ENCODE measurements at places on chromosomes 7 and 10.

GRCh38 chr7:38398725-38399321 is 125.4 kb upstream of the TARP start:
- no peak overlapping the region for H3K27ac ChIP-seq
- no peaks in the 10 kb centered on the region for H3K4me1 ChIP-seq

- H3K4me3 ChIP-seq: no peak overlapping the region
- H3K36me3 ChIP-seq: no peaks in the 10 kb centered on the region
- no peak for DNase-seq
- H3K4me1 ChIP-seq: no peaks in the 10 kb centered on the region
- H3K27ac ChIP-seq: no peak overlapping the region
- no peaks in the 10 kb centered on the region for H3K27me3 ChIP-seq
Observed at GRCh38 chr7:34747176-34747781, 89.3 kb downstream of the NPSR1 start.

DNA sequence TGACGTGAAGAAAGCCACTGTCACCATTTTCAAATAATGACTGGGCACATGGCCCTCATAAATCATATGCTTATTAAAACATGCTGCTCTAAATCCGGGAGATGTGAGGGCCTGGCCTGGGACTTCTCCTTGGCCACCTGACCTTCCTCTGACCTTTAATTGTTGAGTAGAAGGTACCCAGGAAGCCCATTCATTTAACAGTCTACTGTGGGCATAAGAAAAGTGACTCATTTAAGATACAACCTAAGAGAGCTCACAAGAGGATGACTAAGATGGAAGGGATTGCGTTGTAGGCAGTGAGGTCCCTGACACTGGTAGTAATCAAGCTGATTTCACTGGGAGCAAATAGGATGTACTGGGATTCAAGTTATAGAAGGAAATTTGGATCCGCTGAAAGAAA is 203.4 kb upstream of the GPR26 start:
- H3K4me3 ChIP-seq: no peak overlapping the region
- no peak overlapping the region for H3K27ac ChIP-seq
- H3K27me3 ChIP-seq: no peaks in the 10 kb centered on the region
- no peaks in the 10 kb centered on the region for H3K36me3 ChIP-seq
- DNase-seq: no peak

DNA sequence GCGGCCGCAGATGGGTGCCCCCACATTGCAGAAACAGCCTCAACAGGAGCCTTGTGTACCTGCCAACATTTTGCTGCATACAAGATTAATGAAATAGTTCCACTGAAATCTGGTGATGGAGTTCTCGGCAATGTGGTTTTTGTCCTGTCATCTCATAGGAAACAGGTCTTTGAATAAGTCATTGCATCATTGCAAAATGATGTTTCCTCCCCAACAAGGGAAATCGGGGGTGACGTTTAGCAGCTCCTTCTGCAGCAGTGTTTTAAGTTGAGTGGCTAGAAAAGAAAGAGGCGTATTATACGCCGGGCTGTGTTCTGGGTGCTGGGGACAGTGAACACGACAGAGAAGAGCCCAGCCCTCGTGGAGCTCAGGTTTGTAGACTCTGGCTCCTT is 177.0 kb downstream of the PRKAG2 start:
- H3K4me1 ChIP-seq: peaks cover 16% of the 10 kb centered on the region
- H3K27me3 ChIP-seq: no peaks in the 10 kb centered on the region
- DNase-seq: no peak
- no peaks in the 10 kb centered on the region for H3K36me3 ChIP-seq

GRCh38 chr7:72325561-72325960 is 86.6 kb downstream of the CALN1 start:
- no peaks in the 10 kb centered on the region for H3K36me3 ChIP-seq
- no peaks in the 10 kb centered on the region for H3K4me1 ChIP-seq
- no peaks in the 10 kb centered on the region for H3K27me3 ChIP-seq
- H3K4me3 ChIP-seq: no peak overlapping the region

- H3K27ac ChIP-seq: no peak overlapping the region
- no peak overlapping the region for H3K4me3 ChIP-seq
- no peaks in the 10 kb centered on the region for H3K4me1 ChIP-seq
- H3K36me3 ChIP-seq: no peaks in the 10 kb centered on the region
- no peak for DNase-seq
Observed at GRCh38 chr7:142365410-142365842, 107.6 kb upstream of the PRSS58 start.

- no peaks in the 10 kb centered on the region for H3K27me3 ChIP-seq
- DNase-seq: no peak
- H3K27ac ChIP-seq: no peak overlapping the region
Observed at GRCh38 chr7:139548302-139549028, 25.0 kb downstream of the CLEC2L start.

GRCh38 chr7:12674861-12675260 is 12.6 kb upstream of the ARL4A start:
- H3K27ac ChIP-seq: no peak overlapping the region
- peak; percentile 41 for DNase-seq
- no peak overlapping the region for H3K4me3 ChIP-seq
- no peaks in the 10 kb centered on the region for H3K4me1 ChIP-seq
- no peaks in the 10 kb centered on the region for H3K27me3 ChIP-seq

DNA sequence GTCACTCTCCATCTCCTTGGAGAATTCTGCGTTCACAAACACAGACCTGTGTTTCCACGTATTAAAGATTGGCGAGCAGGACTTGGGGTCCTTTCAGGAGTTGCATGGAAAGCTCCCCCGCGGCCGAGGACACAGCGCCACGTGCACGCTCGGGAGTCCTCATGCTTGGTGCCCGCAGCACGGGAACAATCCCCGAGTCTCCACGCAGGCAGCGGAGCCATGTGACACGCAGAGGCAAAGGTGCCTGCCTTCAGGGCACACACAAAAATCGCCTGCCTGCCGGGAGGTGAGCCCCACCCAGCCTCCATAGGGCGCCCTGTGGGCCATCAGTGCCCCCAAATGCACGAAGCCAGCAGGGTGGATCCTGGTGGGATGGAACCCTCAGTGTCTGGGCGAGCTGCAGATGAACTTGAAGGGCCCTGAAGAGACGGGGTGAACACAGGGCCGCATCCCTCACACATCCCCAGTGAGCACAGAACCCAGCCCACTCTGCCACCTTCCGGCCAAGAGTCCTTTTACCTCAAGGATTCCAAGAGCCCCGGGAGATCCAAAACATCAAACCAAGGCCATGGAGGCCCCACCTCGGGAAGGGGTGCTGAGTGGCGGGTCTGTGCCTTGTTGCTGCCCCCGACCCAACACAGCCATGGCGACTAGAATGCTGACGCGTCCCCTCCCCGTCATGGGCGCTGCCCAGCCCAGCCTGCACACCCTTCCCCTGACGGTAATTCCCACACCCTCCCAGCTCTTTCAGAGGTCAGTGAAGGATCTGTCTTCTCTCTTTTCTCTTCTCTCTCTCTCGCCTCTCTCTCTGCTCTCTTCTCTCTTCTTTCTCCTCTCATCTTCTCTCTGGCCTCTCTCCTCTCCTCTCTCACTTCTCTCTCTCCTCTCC is 55.9 kb downstream of the CFAP46 start:
- no peaks in the 10 kb centered on the region for H3K4me1 ChIP-seq
- H3K27ac ChIP-seq: no peak overlapping the region
- no peaks in the 10 kb centered on the region for H3K36me3 ChIP-seq
- no peaks in the 10 kb centered on the region for H3K27me3 ChIP-seq

DNA sequence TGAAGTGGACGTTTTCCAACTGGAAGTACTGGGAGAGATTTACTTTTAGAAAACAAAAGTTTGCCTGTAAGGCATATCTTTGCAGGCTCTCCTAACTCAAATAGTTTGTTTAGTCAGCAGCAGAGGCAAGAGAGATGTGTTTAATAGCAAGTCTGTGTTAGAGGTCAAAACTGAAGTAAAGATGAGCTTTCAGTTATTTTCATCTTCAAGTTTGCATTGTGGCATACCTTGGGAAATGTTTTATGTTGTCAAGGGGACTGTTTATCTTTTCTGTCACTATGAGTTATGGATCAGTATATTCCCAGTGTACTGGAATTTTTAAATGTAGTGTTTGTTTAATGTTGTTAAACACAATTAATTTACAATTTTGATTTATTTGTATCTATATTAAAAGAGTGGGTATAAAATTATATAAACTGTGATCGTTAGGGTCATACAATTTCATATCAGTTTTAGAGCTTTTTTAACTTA is 169.7 kb upstream of the PPP1R3A start:
- H3K36me3 ChIP-seq: no peaks in the 10 kb centered on the region
- no peak overlapping the region for H3K27ac ChIP-seq
- H3K27me3 ChIP-seq: peaks cover 100% of the 10 kb centered on the region
- DNase-seq: no peak

DNA sequence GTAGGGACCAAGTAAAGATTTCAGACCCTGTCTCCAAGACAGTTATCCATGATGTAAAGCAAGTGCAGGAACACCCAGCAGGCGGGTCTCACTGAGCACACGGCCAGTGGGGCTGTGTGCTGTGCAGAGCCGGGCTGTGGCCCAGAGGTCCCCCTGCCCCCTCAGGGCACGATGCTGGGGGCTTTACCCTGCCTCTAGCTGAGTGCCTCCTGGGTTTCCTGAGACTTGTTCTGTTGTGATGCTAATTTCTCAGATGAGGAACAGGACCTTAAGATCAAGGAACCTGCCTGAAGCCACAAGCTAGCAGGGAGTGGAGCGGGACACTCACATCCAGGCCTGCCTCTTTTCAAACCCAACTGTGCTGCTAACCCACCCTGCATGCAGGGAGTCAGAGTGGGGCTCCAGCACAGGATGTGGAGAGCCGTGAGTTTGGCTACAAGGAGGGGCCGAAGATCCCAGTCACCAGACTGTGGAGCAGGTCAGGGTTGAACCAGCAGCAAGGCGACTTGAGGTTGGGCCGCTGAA is 76.1 kb upstream of the LYZL2 start:
- H3K4me3 ChIP-seq: no peak overlapping the region
- no peak for DNase-seq
- H3K27ac ChIP-seq: no peak overlapping the region

- no peaks in the 10 kb centered on the region for H3K27me3 ChIP-seq
- no peak overlapping the region for H3K4me3 ChIP-seq
- H3K4me1 ChIP-seq: no peaks in the 10 kb centered on the region
- no peaks in the 10 kb centered on the region for H3K36me3 ChIP-seq
- H3K27ac ChIP-seq: no peak overlapping the region
Observed at GRCh38 chr10:16392531-16393069, 44.2 kb upstream of the PTER start.

DNA sequence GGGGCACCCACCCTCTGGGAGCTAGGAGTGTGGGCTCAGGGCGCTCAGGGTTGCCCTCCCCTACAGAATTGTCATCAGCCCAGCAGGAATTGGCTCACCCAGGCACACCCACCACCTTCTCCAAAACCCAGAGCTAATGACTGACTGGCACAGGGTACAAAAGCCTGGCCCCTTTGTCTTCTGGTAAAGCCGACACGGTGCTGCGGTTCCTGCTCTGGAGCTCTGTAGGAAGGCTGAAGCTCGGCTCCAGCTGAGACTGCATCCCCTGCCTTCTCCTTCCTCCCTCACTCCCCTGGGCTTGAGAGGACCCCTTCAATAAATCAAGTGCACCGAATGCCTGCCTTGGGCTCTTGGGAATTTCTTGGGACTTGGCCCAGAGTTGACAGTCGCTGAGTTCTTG is 117.9 kb upstream of the EEPD1 start:
- no peak overlapping the region for H3K4me3 ChIP-seq
- no peak overlapping the region for H3K27ac ChIP-seq
- H3K4me1 ChIP-seq: peaks cover 9% of the 10 kb centered on the region
- no peaks in the 10 kb centered on the region for H3K36me3 ChIP-seq
- H3K27me3 ChIP-seq: no peaks in the 10 kb centered on the region

GRCh38 chr10:74056050-74056818 is 58.3 kb downstream of the VCL start:
- H3K27ac ChIP-seq: no peak overlapping the region
- no peak for DNase-seq
- no peaks in the 10 kb centered on the region for H3K27me3 ChIP-seq

DNA sequence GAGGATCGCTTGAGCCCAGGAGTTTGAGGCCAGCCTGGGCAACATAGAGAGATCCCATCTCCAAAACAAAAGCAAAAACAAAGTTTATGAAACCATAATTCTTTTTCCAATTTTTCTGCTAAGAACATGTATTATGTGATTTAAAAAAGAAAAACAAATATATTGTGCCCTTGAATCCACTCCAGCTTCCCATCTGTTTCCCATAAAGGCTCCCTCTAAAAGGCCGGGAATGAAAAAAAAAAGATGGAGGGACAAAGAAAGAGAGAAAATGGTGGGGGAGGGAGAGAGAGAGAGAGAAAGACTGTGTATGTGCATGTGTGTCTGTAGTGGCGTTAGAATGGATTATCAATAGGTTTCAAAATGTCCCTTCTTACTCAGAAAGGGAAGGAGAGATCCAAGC is 20.5 kb upstream of the GSDME start:
- no peak for DNase-seq
- H3K36me3 ChIP-seq: no peaks in the 10 kb centered on the region
- H3K4me3 ChIP-seq: no peak overlapping the region
- H3K4me1 ChIP-seq: no peaks in the 10 kb centered on the region
- no peak overlapping the region for H3K27ac ChIP-seq

DNA sequence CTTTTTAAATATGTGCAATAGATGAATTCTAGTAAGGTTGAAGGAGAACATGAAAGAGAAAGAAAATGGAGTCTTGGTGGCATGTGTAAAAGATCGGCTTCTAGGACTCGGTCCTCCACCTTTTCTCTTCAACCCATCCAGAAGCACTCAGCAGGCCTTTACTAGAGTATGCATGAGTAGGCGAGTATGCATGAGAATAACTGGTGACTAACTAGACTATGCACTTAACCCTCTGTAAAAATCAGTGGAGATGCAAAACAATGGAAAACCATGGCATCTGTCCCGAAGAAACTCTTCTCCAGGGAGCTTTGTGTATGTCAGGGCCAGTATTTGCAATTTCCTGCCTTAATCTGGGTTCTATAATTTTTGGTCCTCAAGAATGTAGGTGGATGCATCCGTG is 40.0 kb upstream of the GRB10 start:
- no peaks in the 10 kb centered on the region for H3K27me3 ChIP-seq
- H3K4me3 ChIP-seq: no peak overlapping the region
- DNase-seq: no peak
- no peak overlapping the region for H3K27ac ChIP-seq

DNA sequence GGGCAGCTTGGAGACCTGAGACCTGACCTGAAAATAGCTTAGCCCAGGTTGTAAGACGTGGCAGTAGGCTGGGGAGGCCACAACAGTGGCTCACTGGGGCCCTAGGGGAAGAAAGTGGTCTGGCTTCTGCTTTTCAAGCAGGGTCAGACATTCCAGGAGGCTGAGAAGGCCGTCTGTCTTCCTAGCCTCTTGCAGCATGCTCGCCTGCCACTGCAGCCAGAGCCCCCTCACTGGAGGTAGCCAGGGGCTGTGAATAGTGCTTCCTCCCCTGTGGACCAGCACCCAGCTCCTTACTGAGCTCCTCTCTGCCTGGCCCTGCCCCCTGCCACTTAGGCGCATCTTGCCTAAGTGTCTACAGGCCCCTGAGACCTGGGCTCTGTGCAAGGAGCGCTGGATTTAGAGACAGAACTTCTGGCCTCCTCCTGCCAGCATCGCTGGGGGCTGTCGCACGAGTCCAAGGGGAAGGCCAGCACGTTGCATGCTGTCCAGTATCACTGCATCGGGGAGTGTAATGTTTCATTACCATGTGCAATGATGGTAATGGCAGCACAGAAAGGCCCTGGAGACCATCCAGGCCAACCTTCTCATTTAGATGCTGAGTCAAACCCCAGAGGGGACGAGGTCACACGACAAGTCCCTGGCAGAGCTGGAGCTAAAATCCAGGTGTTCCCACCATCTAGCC is 12.7 kb downstream of the ZMIZ1 start:
- H3K4me1 ChIP-seq: peaks cover 4% of the 10 kb centered on the region
- H3K4me3 ChIP-seq: no peak overlapping the region
- no peak for DNase-seq
- no peaks in the 10 kb centered on the region for H3K36me3 ChIP-seq
- no peak overlapping the region for H3K27ac ChIP-seq
- no peaks in the 10 kb centered on the region for H3K27me3 ChIP-seq

GRCh38 chr10:129911451-129912165 is 52.5 kb downstream of the EBF3 start:
- no peak overlapping the region for H3K4me3 ChIP-seq
- no peak overlapping the region for H3K27ac ChIP-seq
- peaks cover 14% of the 10 kb centered on the region for H3K4me1 ChIP-seq
- no peak for DNase-seq
- H3K36me3 ChIP-seq: no peaks in the 10 kb centered on the region

Data from neural progenitor cell (in vitro differentiated cells).